ENCODE measurements at places on chromosomes 6 and 20.

DNA sequence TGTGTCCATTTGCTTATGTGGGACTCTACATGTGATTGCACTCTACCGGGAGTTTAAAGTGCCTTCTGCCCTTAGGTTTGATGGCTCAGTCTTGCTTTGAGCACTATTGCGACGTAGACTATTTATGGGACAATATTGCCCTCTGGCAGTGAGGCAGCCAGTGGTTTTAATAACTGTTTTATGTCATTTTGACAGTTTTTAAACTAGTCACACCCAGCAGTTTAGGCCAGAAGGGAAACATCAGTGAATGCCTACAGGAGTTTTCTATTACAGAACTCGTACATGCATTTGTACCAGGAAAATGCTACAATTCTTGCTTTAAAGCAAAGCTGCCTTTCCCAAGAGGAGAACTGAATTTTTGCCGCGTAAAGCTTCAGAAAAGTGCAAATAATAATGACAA is 813.7 kb downstream of the KIF16B start:
- DNase-seq = no peak

DNA sequence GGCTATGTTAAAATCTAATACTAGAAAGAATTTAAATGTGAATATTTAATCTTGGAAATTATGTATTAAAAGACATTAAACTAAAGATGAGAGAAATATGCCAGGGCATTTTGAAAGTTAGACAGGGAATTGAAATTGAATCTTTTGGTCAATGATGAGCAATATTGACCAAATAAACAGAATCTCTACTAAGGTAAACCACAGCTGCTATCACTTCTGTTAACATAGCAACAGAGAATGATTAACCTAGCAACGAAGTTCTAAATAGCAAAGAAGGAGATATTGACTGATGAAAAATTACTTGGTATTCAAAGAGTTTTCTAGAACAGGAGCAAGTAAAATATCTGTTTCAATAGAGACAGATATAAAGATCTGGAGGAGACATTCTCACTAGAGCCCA is 45.2 kb upstream of the RSPO3 start:
- no peak for DNase-seq

DNA sequence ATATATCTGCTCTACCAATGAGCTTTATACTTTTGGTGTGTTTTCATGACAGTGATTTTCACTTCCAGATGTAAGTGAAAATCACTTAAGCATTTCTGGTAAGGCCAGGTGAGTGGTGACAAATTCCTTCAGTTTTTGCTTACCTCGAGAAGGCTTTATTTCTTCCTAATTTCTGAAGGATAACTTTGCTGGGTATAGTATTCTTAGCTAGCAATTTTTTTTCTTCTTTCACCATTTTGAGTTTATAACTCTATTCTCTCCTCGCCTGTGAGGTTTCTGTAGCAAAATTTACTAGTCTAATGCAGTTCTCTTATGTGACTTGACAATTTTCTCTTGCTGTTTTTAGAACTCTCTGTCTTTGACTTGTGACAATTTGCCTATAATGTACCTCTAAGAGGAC is 7.1 kb downstream of the FHL5 start:
- no peak for DNase-seq

DNA sequence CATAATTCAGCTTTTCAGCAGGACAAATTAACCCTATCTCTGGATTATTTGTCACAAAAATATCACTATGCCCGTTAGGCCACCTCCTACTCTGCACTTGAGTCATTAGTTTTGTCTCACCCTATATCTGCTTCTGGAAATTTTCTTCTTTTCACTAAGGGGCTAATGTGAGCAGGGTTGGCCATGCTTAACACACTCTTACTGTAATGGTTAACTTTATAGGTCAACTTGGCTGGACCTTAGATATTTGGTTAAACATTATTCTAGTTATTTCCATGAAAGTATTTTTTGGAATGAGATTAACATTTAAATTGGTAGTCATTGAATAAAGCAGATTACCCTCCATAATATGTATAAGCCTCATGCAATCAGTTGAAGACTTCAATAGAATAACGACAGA is 394.6 kb upstream of the PTCHD4 start:
- DNase-seq = no peak

DNA sequence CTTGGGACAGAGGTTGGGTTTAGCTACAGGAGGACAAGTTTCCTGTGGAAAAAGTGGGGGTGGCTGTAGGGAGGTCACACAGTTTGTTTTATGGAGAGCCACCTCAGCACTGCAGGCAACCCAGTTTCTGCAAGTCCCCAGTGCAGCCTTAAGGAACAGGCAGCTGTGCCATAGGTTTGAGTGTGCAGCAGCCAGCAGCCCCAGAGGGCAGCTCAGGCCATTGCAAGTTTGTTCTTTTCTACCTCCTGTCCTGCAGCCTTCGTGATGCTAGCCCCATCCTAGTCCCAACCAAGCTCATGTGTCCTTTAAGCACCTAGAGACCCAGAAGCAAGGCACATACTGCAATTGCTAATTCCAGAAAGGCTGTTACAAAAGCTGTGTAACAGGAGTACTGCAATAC is 58.8 kb downstream of the ZBTB9 start:
- no peak for DNase-seq

GRCh38 chr6:74128536-74128935 is 432.5 kb downstream of the CD109 start:
- no peak for DNase-seq

- no peak for DNase-seq
Measured at GRCh38 chr6:157822245-157823000, 623 bp upstream of the SNX9 start.

- no peak for DNase-seq
Measured at GRCh38 chr20:1817577-1818211, 77.5 kb upstream of the SIRPA start.

- peak; percentile 46 for DNase-seq
Measured at GRCh38 chr20:34581341-34582184, 23.0 kb downstream of the MAP1LC3A start.

DNA sequence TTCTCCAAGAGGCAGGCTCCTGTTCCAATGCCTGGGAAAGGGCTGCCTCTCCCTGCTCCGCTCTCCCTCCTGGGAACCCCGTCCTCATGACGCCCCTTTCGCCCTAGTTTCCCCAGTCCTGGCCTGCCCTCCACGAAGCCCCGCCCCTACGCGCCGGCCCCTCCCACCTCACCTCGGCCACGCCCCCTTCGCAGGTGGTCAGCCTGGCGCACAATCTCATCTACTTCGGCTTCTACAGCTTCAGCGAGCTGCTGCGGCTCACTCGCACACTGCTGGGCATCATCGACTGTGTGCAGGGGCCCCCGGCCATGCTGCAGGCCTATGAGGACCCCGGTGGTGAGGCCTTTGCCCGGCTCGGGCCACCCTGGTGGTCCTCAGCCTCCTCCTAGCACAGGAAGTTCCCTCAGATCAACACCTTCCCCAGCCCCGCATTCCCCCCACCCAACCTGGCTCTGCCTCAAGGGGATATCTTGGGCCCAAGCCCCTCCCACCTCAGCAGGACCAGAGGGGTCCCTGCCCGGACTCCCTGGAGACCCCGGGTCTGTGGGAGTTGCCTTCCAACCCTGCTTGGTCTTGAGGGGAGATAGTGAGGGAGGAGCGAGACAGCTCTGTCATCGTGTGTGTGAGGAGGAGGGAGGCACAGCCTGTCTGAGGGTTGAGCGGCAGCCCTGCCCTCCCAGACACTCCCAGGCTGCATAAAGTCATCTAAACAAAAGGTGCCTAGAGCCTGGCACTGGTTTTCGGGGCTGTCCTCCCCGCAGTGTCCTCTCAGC is 40.3 kb downstream of the UQCC2 start:
- DNase-seq = no peak

GRCh38 chr20:48808382-48809034 is 19.3 kb downstream of the PREX1 start:
- no peak for DNase-seq

GRCh38 chr20:10670501-10671220 is 3.1 kb downstream of the JAG1 start:
- no peak for DNase-seq

- DNase-seq = peak; percentile 22
Measured at GRCh38 chr6:101404775-101405174, 11.3 kb downstream of the GRIK2 start.

DNA sequence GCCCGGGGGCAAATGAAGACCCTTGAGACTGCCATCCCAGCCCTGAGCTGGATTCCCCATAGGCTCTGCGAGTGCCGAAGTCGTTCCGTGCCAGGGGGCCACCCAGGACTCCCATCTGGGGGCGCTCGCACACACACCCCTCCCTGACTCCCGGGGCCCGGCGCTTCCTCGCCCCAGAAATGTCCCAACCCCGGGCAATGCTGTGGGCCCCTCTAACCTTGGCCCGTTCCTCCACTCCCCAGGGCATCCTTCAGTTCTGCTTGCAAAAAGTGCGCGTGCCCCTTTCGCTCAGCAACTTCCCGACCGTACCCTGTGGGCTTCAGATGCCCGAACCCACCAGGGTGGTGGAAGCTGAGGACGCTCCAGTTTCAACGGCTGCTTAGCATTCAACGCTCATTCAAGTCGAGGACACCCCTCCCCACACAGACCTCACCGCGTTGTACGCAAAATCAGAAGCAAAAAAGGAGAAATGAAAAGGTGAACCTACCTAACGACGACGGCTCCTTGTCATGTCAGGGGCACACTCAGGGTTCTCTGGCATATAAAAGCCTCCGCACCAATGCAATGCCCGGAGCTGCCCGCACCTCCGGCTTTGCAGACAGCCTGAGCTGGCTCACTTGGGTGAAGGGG is 25.3 kb downstream of the RIPOR2 start:
- DNase-seq = peak; percentile 40

- DNase-seq = no peak
Measured at GRCh38 chr20:61966492-61967244, 99.0 kb downstream of the TAF4 start.

GRCh38 chr20:7399114-7399513 is 541.1 kb downstream of the HAO1 start:
- DNase-seq = no peak

DNA sequence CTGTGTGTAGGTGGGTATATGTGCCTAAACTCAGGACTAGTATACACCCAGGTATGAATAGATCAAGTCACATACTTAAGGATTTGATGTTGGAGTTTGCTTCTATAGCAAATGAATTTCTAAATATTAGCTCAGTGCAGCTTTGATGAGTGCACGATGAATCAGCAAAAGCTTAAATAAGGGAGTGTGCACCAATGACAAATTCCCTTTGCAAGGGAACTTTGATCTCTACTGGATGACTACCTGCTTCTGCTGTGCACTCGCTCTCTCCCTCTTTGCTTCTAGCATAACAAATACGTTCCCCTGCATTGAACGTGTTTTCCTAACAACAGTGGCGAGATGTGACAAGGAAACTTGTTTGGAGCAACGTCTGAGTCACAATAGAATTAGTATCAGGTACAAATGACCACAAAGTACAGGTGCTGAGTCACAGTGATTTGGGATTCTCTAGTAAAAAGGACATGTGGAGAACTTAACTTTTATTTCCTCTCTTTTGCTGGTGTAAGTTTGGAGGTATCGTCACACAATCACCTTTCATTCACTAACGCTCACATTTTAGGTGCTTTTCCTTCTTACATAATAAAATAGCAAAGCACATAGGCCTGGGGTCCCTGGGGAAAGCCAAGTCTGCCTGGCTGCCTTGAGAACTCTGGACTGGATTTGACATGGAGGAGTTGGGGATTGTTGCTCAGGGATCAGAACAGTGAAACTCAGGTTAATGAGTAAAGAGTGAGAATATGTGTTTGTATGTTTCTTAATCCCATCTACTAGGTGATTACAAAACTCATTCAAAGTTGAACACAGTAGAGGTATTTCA is 49.7 kb downstream of the KLHL31 start:
- DNase-seq = peak; percentile 26

GRCh38 chr6:123333000-123333756 is 303.6 kb downstream of the TRDN start:
- DNase-seq = no peak

- DNase-seq = no peak
Measured at GRCh38 chr6:49582529-49582928, 32.1 kb downstream of the C6orf141 start.

DNA sequence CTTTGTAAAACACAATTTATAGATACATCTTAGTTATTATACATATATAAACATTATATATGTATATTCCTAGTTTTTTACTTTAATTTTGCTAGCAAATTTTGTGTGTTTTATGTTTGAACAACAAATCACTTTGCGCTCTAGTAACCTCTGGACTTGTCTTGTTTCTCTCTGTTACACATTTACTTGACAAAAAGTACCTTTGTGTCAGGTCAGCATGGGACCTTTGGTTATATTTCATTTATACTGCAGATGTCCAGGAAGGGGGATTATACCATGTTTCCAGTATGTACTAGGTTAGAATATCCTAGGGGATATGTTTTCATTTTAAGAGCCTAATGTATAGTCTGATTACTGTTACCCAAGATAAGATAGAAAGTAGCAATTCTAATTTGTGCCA is 28.5 kb upstream of the ELOVL5 start:
- DNase-seq = no peak

- DNase-seq = no peak
Measured at GRCh38 chr6:137025786-137026730, 18.7 kb downstream of the IL20RA start.
